Heart left ventricle (tissue), 16 donors: ENCODE measurements at places on chromosomes 4 and X.
A peak's percentile ranks its signal among the peaks of the same experiment; 100 is the strongest.

- peak overlapping the region; percentile 16 for H3K27ac ChIP-seq
- H3K4me1 ChIP-seq: peaks cover 6% of the 10 kb centered on the region
- H3K36me3 ChIP-seq: no peaks in the 10 kb centered on the region
- H3K27me3 ChIP-seq: no peaks in the 10 kb centered on the region
- DNase-seq: peak; percentile 34
- H3K4me3 ChIP-seq: no peak overlapping the region
Measured at GRCh38 chrX:7133050-7133440, 14.5 kb upstream of the STS start.

DNA sequence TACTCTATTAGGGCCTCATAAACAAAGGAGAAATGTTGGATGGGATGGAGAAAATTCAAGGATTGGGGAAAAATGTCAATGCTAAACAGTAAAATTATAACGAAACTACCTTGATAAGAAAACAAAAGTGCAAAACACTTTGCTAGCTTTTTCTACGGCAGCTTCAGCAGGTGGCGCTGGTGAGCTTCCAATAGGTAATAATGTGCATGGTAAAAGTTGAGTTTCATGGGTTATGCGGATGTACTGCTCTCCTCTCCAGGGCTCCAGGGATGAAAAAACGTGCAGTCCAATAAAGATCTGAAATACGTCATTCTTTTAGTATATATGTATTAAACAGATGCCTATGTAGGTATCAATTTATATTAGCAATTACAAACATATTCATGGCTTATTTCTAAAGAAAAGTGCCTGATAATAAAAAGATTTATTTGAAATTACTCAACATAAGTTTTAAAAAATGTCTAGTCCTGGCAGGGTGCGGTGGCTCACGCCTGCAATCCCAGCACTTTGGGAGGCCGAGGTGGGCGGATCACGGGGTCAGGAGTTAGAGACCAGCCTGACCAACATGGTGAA, 239.6 kb downstream of the GRXCR1 start:
- no peaks in the 10 kb centered on the region for H3K4me1 ChIP-seq
- DNase-seq: no peak
- no peaks in the 10 kb centered on the region for H3K27me3 ChIP-seq
- no peaks in the 10 kb centered on the region for H3K36me3 ChIP-seq
- H3K27ac ChIP-seq: no peak overlapping the region

GRCh38 chrX:132592880-132593279, 104.0 kb upstream of the MBNL3 start:
- H3K27ac ChIP-seq: no peak overlapping the region
- no peaks in the 10 kb centered on the region for H3K4me1 ChIP-seq
- no peak for DNase-seq
- no peaks in the 10 kb centered on the region for H3K27me3 ChIP-seq
- no peak overlapping the region for H3K4me3 ChIP-seq

DNA sequence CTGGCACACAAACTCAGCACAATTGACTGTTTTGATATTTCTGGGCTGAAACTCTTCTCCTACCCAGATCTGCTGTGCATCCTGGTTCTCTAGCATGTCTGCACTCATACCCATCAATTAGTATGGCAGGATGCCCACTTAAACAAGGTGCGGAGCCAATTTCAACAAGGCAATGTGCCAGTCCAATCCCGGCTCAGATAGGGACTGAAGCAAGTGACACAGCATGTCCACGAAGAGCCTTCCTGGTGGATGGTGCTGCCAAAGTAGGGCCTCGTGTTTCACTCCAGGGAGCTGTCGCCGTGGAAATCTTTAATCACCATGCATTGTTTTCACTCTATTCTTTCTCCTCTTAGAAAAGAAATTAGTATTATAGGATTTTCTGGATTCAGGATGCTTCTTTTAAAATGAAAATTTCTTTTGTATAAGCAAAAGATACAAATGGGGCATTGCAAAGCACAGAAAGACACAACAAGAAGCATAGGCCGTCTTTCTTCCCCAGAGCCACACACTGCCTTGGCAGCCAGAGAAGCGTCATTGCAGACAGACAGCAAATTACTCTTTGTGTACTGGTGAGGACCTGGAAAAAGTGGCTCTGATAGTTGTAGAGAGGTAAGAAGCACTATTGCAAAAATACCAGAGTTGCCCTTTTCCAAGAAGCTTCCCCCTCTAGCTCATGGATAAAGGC, 40.6 kb upstream of the LSM6 start:
- H3K36me3 ChIP-seq: no peaks in the 10 kb centered on the region
- H3K27ac ChIP-seq: no peak overlapping the region
- peaks cover under 1% of the 10 kb centered on the region for H3K27me3 ChIP-seq
- no peak overlapping the region for H3K4me3 ChIP-seq
- no peaks in the 10 kb centered on the region for H3K4me1 ChIP-seq

GRCh38 chr4:124018383-124019317, 622.1 kb downstream of the SPRY1 start:
- H3K27me3 ChIP-seq: no peaks in the 10 kb centered on the region
- H3K4me1 ChIP-seq: peaks cover 21% of the 10 kb centered on the region
- H3K27ac ChIP-seq: peak overlapping the region; percentile 78
- no peak overlapping the region for H3K4me3 ChIP-seq
- DNase-seq: peak; percentile 74
- no peaks in the 10 kb centered on the region for H3K36me3 ChIP-seq

DNA sequence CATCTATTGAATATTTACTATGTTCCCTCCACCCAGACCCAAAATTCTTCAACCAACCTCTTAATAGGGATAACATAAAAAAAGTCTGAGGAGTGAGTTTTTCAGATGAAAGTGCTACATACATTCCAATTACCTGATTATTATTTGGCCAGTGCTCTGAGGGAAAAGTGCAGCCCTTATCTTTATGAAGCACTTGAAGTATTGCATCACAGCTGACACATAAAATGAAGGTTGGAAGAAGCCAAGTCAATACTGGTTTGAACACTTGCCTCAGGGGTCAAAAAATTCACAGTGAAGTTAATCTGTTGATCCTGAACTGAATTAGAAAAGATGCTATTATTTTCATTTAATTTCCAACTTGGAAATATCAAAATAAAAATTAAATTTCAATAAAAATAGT, 498.9 kb downstream of the INPP4B start:
- peaks cover 51% of the 10 kb centered on the region for H3K4me1 ChIP-seq
- H3K4me3 ChIP-seq: no peak overlapping the region
- no peaks in the 10 kb centered on the region for H3K27me3 ChIP-seq
- no peak overlapping the region for H3K27ac ChIP-seq
